ENCODE measurements at places on chromosomes 1 and 21. TPM values are rescaled to one million over a fixed set of nuclear protein-coding genes. Genes with fewer than 3 reads are reported as not detected.

DNA sequence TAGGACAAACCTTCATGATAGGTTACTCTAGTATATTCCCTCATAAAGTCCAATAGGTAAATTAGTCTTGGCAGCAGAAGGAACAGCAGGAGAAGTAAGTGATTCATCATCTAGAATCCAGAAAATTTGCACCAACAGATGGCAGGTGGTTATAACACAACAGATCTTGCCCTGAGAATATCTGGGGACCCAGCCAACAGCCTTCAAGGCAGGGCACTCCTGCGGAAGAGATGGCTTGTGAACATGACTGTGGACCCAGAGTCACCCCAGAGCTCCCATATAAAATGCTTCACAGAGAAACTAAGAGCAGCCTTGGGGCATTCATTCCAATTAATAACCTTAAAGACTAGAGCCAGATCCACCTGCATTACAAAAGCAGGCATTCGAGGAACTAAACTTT, 7.9 kb upstream of the PLA2G2C start:
- no peaks in the 10 kb centered on the region for H3K36me3 ChIP-seq
- H3K27ac ChIP-seq: no peak overlapping the region
- no peak for DNase-seq
- H3K4me3 ChIP-seq: no peak overlapping the region

- H3K4me3 ChIP-seq: no peak overlapping the region
- H3K4me1 ChIP-seq: no peaks in the 10 kb centered on the region
- no peaks in the 10 kb centered on the region for H3K27me3 ChIP-seq
- DNase-seq: no peak
- no peaks in the 10 kb centered on the region for H3K36me3 ChIP-seq
- no peak overlapping the region for H3K27ac ChIP-seq
These were observed 31.6 kb upstream of the PADI6 start for GRCh38 chr1:17340358-17340757.

- no peak overlapping the region for H3K27ac ChIP-seq
- H3K27me3 ChIP-seq: no peaks in the 10 kb centered on the region
- DNase-seq: no peak
- H3K4me3 ChIP-seq: no peak overlapping the region
- no peaks in the 10 kb centered on the region for H3K4me1 ChIP-seq
These were observed 190.7 kb downstream of the HLX start for GRCh38 chr1:221069986-221070385.

DNA sequence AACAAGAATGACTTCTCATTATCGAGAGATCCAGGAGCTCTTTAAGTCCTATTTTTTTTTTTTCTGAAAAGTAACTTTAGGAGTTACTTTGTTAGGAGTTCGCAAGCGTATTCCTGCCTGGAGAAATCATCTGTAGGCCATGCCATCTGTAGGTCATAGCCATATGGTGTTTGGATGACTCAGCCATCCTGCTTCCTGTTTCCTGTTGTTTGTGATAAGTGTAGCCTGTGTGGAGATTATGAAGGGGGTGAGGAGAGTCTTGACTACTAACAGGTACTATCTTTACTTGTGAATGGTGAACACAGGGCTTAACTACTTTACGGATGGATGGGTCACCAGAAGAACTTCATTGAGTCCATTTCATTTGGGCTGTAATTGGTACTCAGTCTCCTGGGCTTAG, 327.2 kb downstream of the PTPRU start:
- no peaks in the 10 kb centered on the region for H3K36me3 ChIP-seq
- no peak overlapping the region for H3K27ac ChIP-seq
- no peak for DNase-seq
- no peaks in the 10 kb centered on the region for H3K27me3 ChIP-seq
- no peak overlapping the region for H3K4me3 ChIP-seq
- H3K4me1 ChIP-seq: peaks cover 6% of the 10 kb centered on the region

DNA sequence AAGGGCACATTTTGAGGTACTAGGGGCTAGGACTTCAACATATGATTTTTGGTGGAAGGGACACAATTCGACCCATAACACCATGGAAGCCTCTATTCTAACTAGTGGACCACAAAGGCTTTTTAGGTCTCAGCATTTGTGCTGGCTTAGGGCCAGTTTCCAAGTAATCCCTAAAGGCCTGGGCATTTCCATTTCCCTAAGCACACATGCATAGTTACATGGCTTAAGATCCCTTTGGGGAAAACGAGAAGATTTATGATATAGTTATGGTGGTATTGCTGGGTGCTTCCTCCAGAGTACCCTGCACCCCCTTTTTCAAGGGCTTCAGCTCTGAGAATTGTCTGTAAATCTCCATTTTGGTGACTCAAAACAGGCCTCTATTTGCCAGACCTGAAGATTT, 28.2 kb upstream of the TMEM54 start:
- H3K36me3 ChIP-seq: peaks cover 7% of the 10 kb centered on the region
- H3K27ac ChIP-seq: no peak overlapping the region
- no peak for DNase-seq
- H3K27me3 ChIP-seq: peaks cover 32% of the 10 kb centered on the region
- no peak overlapping the region for H3K4me3 ChIP-seq

GRCh38 chr21:46148106-46148505, 7.3 kb downstream of the FTCD start:
- no peak overlapping the region for H3K4me3 ChIP-seq
- H3K4me1 ChIP-seq: peaks cover 14% of the 10 kb centered on the region
- no peaks in the 10 kb centered on the region for H3K36me3 ChIP-seq
- no peak for DNase-seq
- no peak overlapping the region for H3K27ac ChIP-seq

DNA sequence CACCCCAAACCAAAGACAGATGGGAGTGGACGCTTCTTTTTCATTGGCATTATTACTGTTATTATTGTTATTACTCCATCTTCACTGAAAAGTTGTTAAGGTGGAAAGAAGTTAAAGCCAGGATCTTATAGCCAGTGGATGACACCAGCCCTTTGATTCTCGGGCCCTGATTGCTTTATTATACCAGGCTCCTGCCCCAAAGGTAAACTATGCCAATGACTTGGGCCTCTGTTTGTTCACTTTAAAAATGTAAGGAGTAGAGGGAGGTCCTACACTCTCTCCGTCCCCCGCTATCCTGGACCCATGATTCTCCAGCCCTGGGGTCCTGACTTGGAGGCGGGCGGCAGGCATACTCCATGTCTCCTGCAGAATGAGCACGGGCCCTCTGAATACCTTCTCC, 106.8 kb downstream of the TOMM20 start:
- DNase-seq: no peak

- H3K36me3 ChIP-seq: no peaks in the 10 kb centered on the region
- no peaks in the 10 kb centered on the region for H3K27me3 ChIP-seq
- no peak overlapping the region for H3K4me3 ChIP-seq
- no peak overlapping the region for H3K27ac ChIP-seq
These were observed 223.2 kb downstream of the HHAT start for GRCh38 chr1:210551899-210552298.

- peaks cover 4% of the 10 kb centered on the region for H3K27me3 ChIP-seq
- H3K4me3 ChIP-seq: no peak overlapping the region
- DNase-seq: no peak
- peaks cover 18% of the 10 kb centered on the region for H3K4me1 ChIP-seq
- no peak overlapping the region for H3K27ac ChIP-seq
- H3K36me3 ChIP-seq: peaks cover 3% of the 10 kb centered on the region
These were observed 208.8 kb upstream of the JUN start for GRCh38 chr1:58992643-58993042.

GRCh38 chr1:202176949-202177927, 16.4 kb upstream of the LGR6 start:
- H3K36me3 ChIP-seq: no peaks in the 10 kb centered on the region
- no peak for DNase-seq
- H3K27me3 ChIP-seq: no peaks in the 10 kb centered on the region
- H3K4me1 ChIP-seq: no peaks in the 10 kb centered on the region

DNA sequence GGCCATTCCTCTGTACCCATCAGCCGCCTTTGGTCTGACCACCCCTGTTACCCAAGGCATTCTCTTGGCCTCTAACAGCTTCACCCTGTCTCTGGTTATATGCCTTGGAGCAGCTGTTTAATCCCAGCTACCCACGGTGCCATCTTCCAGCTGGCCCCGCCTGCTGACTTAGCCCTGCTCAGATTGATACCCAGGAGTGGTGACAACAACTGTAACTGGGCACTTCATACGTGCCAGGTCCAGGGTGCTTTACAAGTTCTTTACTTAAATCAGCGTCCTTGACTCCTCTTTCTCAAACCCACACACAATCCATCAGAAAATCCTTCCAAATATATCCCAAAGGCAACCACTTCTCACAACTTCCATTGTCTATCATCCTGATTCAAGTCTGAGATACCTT, 37.2 kb upstream of the HMGB4 start:
- no peaks in the 10 kb centered on the region for H3K27me3 ChIP-seq
- no peaks in the 10 kb centered on the region for H3K36me3 ChIP-seq
- H3K27ac ChIP-seq: no peak overlapping the region
- no peaks in the 10 kb centered on the region for H3K4me1 ChIP-seq
- H3K4me3 ChIP-seq: no peak overlapping the region

- no peak overlapping the region for H3K27ac ChIP-seq
- H3K4me1 ChIP-seq: no peaks in the 10 kb centered on the region
- no peaks in the 10 kb centered on the region for H3K36me3 ChIP-seq
These were observed 21.2 kb upstream of the TTLL7 start for GRCh38 chr1:84020151-84020550.

DNA sequence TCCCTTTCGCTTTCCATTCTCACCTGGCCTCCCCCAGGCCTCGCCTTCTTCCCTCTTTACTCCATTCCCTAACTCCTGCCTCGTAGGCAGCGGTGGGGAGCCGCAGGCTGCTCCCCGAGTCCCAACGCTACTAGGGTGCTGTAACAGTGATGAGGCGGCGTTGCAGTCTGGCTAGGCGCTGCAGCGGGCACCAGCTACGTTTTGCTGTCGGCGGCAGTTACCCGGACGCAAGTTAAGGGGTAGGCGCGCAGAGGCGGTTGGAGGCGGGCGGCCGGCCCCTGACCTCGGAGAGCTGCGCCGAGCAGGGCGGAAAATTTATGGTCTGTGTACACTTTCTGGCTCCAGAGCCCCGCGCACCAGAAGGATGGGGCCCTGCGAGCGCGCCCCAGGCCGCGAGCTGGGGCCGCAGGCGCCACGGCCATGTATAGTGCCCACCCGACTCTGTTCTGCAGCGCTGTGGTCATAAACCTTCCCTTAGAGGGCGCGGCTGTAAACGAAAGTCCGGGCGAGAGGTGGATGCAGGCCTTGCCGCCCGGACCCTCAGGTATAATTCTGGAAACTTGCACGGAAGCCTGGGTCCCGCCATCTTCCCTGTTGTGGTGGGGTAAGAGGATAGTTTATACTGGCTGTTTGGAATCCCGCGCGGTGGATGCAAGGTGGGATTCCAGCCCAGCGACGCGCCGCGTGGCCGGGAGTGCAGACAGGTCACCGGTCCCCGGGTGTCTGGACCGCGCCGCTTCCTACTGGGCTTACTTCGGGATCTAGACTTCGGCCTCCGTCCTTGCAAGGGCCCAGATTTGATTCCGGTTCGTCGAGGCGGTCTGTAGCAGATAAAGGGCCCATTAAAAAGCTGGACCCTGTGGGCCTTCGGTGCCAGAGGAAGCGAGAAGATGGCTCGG, 15.0 kb downstream of the HLX start:
- H3K27me3 ChIP-seq: peaks cover 48% of the 10 kb centered on the region
- H3K36me3 ChIP-seq: peaks cover 12% of the 10 kb centered on the region
- H3K27ac ChIP-seq: no peak overlapping the region

SYT14 gene
- total RNA-seq: not detected

S100A8 gene
- total RNA-seq: not detected

LCE6A gene
- not detected for total RNA-seq
